Neural crest cell (in vitro differentiated cells): ENCODE measurements at places on chromosomes 5 and 9.

DNA sequence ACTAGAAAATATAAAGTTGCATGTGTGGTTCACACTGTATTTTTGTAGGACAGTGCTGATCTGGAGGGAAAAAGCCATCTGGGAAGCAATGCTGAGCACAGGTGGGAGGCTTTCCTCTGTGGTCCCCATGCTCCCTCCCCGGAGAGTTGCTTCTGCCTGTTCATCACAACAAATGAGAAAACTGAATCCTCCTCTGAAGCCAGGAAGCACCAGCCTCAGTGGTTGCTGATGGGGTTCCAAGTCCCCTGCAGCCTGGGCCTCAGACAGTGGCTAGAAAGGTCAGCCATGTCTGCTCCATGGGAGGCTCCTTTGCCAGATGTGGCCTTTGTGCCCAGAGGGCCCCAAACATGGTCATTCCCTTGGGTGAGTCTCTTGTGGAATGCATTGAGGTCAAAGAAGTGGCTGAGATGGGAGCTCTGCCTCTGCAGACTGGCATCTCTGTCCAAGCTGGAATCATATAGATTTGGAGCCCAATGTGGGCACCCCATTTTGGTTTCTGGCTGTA, 77.6 kb downstream of the C5orf15 start:
- H3K4me1 ChIP-seq: peaks cover 12% of the 10 kb centered on the region
- H3K27ac ChIP-seq: no peak overlapping the region
- H3K36me3 ChIP-seq: no peaks in the 10 kb centered on the region
- H3K27me3 ChIP-seq: no peaks in the 10 kb centered on the region

DNA sequence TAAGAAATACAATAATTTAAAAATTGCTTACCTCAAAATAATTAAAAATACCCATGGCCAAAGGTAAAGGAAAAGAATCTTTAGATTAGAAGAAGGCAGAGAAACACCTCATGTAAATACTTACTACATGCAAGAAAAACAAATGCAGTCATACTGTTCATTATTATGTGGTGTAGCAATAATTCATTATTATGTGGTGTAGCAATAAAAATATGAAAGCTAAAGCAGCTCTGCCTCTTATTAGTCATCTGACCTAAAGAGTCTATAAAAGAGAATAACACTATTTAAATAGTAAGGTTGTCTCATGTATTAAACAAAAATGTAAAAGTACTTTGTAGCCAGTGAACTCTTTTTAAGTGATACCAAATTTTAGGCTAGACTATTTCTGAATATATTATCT, 6.6 kb downstream of the DTWD2 start:
- H3K4me3 ChIP-seq: no peak overlapping the region
- no peak overlapping the region for H3K27ac ChIP-seq
- no peaks in the 10 kb centered on the region for H3K27me3 ChIP-seq
- H3K4me1 ChIP-seq: no peaks in the 10 kb centered on the region
- no peak for DNase-seq

DNA sequence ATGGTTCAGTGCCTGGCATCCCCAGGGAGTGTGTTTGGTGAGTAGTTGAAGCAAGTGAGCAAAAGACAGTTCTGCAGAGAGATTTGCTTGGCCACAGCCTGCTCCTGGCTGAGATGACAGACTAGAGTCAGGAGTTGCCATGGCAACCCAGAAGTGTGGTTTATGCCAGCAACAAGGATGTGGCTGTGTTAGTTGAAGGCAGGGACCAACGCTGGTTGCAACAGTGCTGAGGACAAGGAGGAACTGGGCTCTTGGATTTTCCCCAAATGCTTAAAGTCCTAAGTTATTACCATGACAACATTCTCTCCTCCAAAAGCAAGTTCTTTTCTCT, 2.7 kb downstream of the NXNL2 start:
- DNase-seq: peak; percentile 18
- H3K36me3 ChIP-seq: no peaks in the 10 kb centered on the region
- H3K27ac ChIP-seq: no peak overlapping the region

GRCh38 chr9:95498641-95499040, 18.1 kb downstream of the PTCH1 start:
- no peak for DNase-seq
- peaks cover 91% of the 10 kb centered on the region for H3K4me1 ChIP-seq
- H3K27ac ChIP-seq: peak overlapping the region; percentile 38
- H3K36me3 ChIP-seq: peaks cover 2% of the 10 kb centered on the region

DNA sequence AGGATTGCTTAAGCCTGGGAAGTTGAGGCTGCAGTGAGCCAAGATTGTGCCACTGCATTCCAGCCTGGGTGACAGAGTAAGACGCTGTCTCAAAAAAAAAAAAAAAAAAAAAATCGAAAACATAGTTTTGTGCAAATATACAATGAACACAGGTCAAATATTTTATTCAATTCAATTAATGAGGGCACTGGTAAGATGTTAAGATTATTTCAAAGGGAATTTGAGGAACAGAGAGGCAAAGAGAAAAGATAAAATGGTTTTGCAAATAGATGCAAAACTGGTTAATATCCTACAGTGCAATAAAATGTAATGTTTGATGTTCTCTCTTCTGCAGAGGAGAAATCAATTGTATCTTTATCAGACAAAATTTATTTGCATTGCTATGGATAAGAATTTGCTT, 39.5 kb upstream of the GNE start:
- no peaks in the 10 kb centered on the region for H3K36me3 ChIP-seq
- H3K27ac ChIP-seq: no peak overlapping the region
- H3K4me3 ChIP-seq: no peak overlapping the region

DNA sequence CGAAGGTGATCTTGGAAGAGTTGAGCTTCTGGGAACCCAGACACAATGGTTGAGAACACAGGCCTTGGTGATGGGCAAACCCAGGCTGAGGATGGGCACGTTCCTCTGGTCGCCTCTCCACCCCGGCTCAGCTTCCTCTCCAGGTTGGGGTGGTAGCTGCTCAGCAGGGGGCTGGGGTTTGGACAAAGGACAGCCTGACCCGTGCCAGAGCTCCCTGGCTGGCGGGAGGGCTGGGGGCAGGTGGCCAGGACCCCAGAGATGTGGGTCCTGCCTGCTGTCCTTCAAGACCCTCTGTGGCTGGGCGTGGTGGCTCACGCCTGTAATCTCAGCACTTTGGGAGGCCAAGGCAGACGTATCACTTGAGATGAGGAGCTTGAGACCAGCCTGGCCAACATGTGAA, 25.2 kb downstream of the NCS1 start:
- peaks cover 23% of the 10 kb centered on the region for H3K4me1 ChIP-seq
- H3K4me3 ChIP-seq: no peak overlapping the region
- no peak for DNase-seq
- no peaks in the 10 kb centered on the region for H3K36me3 ChIP-seq
- no peak overlapping the region for H3K27ac ChIP-seq

DNA sequence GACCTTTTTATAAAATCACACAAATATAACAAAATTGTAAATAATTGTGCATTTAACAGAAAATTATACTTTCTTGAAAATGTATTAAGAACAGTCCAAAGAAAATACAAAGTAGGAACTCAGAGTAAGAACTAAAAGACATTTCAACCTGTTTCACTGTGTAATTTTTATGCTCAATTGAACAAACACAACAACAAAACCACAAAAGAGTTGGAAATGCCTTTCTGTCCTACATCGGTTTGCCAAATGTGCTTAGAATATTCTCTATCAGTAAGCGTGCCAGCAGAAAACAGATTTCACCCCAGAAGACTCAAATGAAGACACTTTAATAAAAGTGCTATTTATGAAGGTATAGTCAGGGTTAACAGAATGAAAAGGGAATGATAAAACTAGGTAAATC, 592.1 kb downstream of the PRELID2 start:
- peak overlapping the region; percentile 6 for H3K4me3 ChIP-seq
- no peaks in the 10 kb centered on the region for H3K36me3 ChIP-seq
- H3K27me3 ChIP-seq: no peaks in the 10 kb centered on the region
- H3K27ac ChIP-seq: no peak overlapping the region
- peaks cover 48% of the 10 kb centered on the region for H3K4me1 ChIP-seq
- no peak for DNase-seq

DNA sequence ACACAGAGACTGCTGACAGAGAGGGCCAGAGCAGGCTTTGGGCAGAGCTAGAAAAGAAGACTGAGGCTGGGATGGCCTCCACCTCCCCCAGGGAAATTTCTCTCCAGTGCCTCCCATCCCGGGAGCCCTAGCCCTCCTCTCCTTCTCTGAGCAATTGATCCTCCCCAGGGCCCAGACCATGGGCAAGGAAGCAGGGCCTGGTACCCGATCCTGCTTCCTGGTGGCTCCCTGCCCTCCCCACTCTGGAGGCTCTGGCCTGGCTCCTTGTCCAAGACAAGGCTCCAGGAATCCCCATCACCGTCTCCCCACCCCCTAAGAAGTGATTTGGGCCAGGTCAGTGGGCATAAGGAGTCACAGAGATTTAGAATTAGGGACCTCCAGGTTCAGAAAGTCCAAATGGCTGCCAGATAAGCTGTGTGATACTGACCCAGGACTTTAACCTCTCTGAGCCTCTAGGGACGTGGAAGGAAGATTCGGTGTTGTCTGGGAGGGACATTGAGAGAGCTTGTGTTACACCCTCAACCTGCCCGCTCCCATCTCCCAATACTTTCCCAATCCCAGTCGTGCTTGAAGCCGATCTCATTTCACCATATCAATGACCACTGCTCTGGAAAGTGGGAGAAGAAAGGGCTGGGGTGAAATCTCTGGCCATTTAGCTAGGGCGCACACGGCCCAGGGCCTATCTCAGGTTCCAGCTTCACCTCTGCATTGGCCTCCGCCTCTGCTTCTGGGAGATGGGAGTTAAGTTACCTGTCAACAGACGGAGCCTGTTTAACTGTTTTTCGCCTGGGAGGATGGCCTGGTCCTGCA, 25.8 kb upstream of the KIF12 start:
- peaks cover 8% of the 10 kb centered on the region for H3K4me1 ChIP-seq
- H3K4me3 ChIP-seq: no peak overlapping the region
- H3K27me3 ChIP-seq: peaks cover 3% of the 10 kb centered on the region
- H3K36me3 ChIP-seq: no peaks in the 10 kb centered on the region
- H3K27ac ChIP-seq: no peak overlapping the region

GRCh38 chr9:130952065-130952762, 13.2 kb upstream of the FIBCD1 start:
- no peaks in the 10 kb centered on the region for H3K36me3 ChIP-seq
- no peaks in the 10 kb centered on the region for H3K4me1 ChIP-seq
- H3K4me3 ChIP-seq: no peak overlapping the region
- no peak overlapping the region for H3K27ac ChIP-seq
- DNase-seq: no peak

GRCh38 chr5:90939211-90939610, 380.6 kb downstream of the ADGRV1 start:
- no peaks in the 10 kb centered on the region for H3K27me3 ChIP-seq
- DNase-seq: no peak
- no peak overlapping the region for H3K4me3 ChIP-seq
- peaks cover 19% of the 10 kb centered on the region for H3K4me1 ChIP-seq
- peaks cover 2% of the 10 kb centered on the region for H3K36me3 ChIP-seq

- no peaks in the 10 kb centered on the region for H3K27me3 ChIP-seq
- no peak for DNase-seq
- peak overlapping the region; percentile 54 for H3K4me3 ChIP-seq
Measured at GRCh38 chr5:151255621-151256286, 2.8 kb downstream of the GM2A start.

- no peak overlapping the region for H3K27ac ChIP-seq
- no peak for DNase-seq
- no peaks in the 10 kb centered on the region for H3K27me3 ChIP-seq
- peaks cover 14% of the 10 kb centered on the region for H3K36me3 ChIP-seq
- no peaks in the 10 kb centered on the region for H3K4me1 ChIP-seq
- no peak overlapping the region for H3K4me3 ChIP-seq
Measured at GRCh38 chr5:140524003-140524402, 23.5 kb upstream of the EIF4EBP3 start.

- H3K4me3 ChIP-seq: no peak overlapping the region
- H3K4me1 ChIP-seq: peaks cover 14% of the 10 kb centered on the region
- no peak overlapping the region for H3K27ac ChIP-seq
Measured at GRCh38 chr5:135303582-135304173, 95.4 kb downstream of the MACROH2A1 start.

- H3K27ac ChIP-seq: no peak overlapping the region
- H3K4me1 ChIP-seq: peaks cover 13% of the 10 kb centered on the region
- H3K4me3 ChIP-seq: no peak overlapping the region
Measured at GRCh38 chr9:34549407-34549732, 26.6 kb upstream of the ENHO start.
